ENCODE measurements at places on chromosomes 4 and X.

- no peak for DNase-seq
These were observed 12.4 kb downstream of the LAP3 start for GRCh38 chr4:17589355-17589754.

DNA sequence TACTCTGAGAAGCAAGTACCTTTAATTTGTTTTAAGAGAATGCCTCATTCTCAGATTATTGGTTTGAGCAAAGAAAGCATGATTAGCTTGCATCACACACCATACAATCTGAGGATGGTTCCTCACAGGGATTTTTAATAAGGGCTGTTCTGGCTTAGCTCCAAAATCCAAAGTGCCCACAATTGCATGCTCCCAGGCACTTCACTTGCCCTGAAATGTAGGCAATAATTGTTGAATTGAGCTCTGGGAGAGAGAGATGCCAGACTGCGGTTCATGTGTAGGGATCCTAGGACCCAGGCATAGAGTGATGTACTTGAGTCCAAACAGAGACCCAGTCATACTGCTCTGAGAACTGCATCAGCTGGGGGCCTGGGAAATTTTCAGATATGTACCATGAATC lies 358.4 kb upstream of the CXorf51B start:
- no peak for DNase-seq

DNA sequence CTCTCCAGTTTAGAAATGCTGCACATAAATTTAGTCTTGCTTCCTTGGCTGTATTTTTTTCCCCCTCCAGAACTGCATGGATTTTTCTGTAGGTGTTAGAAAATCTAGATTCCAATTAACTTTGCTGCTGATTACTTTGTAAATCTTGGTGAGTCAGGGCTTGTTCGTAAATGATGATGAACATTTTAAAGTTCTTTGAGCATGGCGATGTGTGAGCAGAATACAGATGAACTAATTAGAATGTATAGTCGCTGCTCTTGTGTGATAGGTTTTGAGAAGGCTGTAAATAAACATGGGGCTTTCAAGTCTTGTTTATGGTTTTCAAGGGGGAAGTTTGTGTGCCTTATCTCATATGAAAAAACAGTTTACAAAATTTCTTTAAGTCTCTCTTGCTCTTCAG lies 23.3 kb downstream of the LIMCH1 start:
- no peak for DNase-seq

DNA sequence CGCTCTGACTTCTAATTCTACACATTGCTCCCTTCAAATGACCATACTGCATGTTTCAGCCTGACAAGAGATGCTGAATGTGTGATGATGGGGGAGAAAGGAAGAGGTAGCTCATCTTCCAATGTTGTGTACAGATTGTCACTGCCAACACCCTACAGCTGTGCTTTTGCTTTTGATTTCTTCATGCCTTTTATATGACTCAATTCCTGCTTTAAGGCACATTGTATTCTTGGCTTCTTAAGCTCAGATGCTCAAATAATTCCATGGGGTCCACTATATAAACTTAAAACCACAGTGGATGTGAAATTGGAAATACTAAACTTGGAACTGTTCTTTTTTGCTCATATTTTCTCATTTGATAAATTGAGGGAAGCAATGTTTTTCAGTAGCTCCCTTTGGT lies 183.2 kb upstream of the WDFY3 start:
- no peak for DNase-seq

- no peak for DNase-seq
These were observed 8.3 kb downstream of the HCCS start for GRCh38 chrX:11119313-11119943.

DNA sequence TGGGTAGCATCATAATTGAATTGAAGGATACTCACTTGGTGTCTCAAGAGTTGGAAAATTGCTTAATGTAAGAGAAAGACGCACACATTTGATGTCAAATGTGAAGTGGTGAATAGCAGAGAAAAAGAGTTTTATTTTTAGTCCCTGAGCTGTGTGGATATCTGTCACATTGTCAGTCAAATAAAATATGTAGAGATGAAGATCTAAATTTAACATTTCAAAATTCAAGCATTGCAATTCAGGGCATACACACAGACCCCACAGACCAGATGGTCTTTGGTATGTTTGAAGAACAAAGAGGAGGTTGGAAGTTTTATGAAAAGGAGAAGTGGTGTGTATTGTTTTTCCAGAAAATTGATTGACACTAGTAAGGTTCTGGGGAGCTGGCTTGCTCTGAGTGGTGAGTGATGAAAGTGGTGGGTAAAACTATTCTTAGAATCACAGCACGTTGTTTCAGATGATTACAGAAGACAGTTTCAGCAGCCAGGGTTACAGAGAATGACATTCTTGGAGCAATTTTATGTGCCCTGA lies 44.9 kb upstream of the BBS12 start:
- DNase-seq, result no peak

DNA sequence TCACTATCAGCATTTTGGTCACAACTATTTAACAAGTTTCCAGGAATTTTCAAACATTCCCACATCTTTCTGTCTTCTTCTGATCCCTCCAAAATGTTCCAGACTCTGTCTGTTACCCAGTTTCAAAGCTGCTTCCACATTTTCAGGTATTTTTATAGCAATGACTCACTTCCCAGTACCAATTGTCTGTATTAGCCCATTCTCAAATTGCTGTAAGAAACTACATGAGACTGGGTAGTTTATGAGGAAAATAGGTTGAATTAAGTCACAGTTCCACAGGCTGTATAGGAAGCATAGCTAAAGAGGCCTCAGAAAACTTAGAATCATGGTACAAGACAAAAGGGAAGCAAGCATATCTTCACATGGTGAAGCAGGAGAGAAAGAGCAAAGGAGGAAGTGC lies 475.0 kb upstream of the PCDH7 start:
- DNase-seq, result no peak

- DNase-seq, result no peak
These were observed 40.0 kb upstream of the SHISA3 start for GRCh38 chr4:42357325-42357724.

DNA sequence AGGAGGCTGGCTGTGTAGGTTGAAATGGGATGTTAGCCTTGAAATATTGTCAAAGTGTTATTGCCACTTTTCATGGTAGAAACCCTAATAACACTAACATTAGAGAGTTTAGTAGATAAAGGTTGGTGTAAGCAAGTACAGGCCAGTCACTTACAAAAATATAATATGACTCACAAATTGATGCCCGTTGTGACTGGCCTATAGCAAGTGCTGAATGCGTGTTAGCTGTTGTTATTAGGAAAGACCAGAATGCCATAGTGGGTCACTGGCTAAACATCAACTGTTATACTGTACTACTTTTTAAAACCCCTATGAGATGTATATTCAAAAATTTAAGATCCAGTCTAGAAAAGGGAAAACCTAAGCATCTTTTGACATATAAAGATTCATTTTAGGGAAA lies 20.4 kb upstream of the GDPD2 start:
- no peak for DNase-seq

DNA sequence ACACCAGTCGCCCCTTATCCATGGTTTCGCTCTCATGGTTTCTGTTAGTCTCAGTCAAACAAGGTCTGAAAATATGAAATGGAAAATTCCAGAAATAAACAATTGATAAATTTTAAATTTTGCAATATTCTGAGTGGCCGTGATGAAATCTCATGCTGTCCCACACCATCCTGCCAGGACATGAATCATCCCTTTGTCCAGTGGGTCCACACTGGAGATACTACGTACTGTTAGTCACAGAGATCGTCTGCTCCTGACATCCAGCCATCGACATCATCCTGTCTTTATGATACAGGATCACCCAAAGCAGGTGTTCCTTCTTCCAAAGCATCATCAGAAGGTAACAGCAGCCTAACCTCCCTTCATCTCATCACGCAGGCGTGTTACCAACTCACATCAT lies 76.5 kb upstream of the MSX1 start:
- DNase-seq, result no peak

- no peak for DNase-seq
These were observed 6.7 kb downstream of the GPR34 start for GRCh38 chrX:41695426-41695825.

GRCh38 chr4:84753321-84753972 lies 170.5 kb downstream of the CDS1 start:
- no peak for DNase-seq

DNA sequence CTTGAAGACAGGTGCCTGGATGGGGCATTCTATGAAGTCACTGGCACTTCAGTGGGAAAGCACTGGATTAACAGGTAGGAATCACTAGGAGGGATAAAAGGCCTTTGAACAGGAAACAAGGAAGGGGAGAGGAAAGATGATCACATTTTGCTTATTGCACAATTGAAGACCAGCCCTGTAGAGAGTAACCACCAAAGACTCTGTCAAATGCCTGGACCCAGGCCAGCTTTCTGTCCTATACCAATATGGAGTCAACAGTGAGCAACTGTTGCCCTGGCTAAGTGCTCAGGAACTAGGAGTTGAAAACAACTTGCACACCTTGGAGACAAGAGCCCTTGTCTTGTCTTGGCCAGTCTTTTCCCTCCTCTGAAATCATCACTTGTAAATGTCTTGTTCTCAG lies 14.1 kb upstream of the RTL3 start:
- no peak for DNase-seq

DNA sequence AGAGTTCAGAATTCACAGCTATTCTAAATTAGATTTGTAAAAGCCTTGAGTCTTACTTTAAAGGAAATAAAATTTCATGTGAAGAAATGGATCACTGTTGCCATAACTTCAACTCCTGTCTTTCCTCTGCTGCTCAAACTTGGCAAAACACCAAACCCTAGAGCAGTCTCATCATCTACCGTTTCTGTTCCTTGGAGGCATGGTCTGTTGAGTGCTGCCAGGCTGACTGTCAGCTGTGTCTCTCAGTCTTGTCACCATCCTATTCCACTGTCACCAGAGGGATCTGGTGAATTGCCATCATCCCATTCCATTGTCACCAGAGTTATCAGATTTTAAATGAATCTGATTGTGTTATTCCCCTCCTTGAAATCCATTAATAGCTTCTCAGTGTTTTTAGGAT lies 55.6 kb downstream of the STIM2 start:
- peak; percentile 66 for DNase-seq

DNA sequence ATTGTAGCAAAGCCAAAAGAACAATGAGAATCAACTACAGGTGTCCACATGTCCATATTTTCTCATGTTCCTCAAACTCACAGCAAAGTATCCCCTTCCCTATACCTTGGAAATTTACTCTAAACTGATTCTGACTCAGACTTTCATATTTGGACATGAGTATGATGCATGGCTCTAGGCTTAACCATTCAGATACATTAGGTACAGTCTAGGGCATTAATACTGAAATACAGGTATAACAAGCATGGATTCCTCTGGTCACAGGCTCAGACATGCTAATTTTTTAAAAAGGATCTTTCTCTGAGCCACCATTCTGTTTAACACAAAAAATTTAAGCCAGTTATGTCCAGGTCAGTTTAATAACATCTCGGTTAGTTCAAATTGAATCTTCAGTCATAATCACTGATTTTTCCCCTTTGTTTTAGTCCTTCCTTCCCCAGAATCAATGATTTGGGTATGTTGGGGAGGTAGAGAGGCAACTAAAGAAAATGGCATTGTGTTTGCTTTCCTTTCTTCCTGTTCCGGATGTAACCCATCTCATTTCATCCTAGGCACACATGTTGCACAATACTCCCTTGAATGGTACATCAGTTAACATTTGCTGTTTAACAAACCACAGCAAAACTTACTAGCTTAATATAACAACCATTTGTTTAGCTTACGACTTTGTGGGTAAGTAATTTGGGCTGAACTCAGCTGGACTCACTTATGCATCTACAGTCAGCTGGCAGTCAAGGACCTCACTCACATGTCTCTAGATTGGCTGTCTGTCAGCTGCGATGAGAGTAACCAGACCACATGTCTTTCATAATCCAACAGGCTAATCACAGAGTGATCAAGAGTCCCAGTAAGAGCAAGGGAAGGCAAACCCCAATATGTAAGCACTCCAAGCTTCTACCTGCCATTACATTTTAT lies 75.3 kb upstream of the GRIA3 start:
- DNase-seq, result no peak

DNA sequence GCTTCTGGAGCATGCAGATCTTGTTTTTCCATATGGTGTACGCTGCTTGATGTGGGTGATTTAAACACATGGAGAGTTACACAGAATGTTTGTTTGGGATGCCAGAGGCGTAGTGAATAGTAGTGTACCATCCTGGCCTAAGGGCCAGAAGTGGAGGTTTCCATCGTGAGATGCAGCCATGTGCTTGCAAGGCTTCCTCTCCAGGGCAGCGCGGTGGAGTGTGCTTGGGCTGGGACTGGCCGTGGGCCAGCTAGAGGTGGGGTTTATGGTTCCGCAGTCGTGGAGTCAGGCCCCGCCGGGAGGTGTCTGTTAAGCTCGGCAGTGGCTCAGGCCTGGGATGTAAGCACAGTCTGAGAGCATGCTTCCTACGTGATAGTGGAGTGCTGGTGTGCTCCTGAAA lies 14.0 kb downstream of the STOX2 start:
- DNase-seq, result peak; percentile 73

DNA sequence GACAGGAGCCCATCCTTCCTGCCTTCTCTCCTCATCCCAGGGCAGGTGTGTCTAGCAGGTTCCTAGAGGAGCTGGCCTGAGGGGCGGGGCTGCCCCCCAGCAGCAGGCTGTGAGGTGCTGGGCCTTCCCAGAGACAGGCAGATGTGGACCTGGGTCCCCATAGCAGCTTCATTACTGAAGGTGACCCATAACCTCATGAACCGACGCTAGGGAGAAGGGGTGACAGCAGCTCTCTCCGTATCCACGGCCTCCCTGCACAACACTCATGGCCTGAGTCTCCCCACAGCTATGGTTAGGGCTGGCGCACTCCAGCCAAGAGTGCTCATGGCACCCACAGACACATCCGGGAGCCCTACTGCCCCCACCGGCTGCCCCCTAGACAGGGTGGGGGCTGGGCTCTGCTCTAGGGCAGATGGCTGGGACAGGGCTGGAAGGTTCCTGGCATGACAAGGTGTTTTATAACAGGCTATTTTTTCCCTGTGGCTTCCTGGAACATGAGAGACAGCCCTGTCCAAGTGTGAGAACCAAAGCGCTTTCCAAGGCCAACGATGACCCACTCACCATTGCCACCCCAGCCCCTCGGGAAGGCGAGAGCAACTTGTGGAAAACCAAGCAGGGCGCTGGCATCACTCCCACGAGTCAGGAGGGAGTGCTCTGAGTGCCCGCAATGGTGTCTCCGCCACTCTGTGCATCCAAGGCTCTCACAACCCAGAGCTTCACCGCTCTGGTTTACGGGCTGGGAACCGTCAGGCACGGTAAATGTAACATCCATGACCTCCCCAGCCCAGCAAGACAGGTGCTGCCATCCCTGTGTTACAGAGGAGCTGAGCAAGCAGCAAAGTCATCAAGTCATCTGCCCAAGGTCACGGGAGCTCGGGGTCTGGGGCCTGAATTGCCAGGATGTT lies 59.8 kb downstream of the ACOX3 start:
- no peak for DNase-seq

GRCh38 chr4:7876201-7876875 lies 63.3 kb downstream of the AFAP1 start:
- peak; percentile 83 for DNase-seq

All from BE2C (cell line).